Gastrocnemius medialis (tissue), 4 donors: ENCODE measurements at places on chromosomes 16 and 17.

- DNase-seq = peak; percentile 72
Measured at GRCh38 chr16:73011926-73012325, 36.0 kb downstream of the ZFHX3 start.

- no peak for DNase-seq
Measured at GRCh38 chr17:36594626-36595401, 3.1 kb downstream of the DHRS11 start.

- DNase-seq = no peak
Measured at GRCh38 chr16:27273670-27274423, 5.3 kb upstream of the NSMCE1 start.

- no peak for DNase-seq
Measured at GRCh38 chr16:10787304-10787703, 31.3 kb downstream of the TVP23A start.

- DNase-seq = no peak
Measured at GRCh38 chr17:144936-145670, 7.7 kb downstream of the SCGB1C2 start.

DNA sequence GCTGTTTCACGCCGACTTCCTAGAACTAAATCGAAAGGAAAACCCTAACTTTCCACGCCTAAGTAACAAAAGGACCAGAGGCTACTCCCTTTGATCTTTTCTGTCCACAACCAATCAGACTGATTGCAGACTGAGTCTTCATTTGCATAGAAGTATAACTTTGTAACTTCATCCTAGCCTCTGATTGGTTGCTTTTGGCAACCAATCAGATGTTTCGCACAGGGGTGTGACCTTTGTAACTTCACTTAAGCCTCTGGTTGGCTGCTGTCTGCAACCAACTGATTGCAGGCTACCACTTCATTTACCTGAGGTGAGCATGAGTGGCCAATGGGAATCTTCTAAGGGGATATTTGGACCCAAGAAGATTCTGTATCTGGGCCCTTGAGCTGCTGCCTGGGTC, 17.4 kb upstream of the ICAM2 start:
- DNase-seq = no peak

GRCh38 chr16:1039762-1040161, 32.8 kb upstream of the SSTR5 start:
- no peak for DNase-seq

GRCh38 chr17:50938821-50939541, 72.8 kb upstream of the TOB1 start:
- no peak for DNase-seq

DNA sequence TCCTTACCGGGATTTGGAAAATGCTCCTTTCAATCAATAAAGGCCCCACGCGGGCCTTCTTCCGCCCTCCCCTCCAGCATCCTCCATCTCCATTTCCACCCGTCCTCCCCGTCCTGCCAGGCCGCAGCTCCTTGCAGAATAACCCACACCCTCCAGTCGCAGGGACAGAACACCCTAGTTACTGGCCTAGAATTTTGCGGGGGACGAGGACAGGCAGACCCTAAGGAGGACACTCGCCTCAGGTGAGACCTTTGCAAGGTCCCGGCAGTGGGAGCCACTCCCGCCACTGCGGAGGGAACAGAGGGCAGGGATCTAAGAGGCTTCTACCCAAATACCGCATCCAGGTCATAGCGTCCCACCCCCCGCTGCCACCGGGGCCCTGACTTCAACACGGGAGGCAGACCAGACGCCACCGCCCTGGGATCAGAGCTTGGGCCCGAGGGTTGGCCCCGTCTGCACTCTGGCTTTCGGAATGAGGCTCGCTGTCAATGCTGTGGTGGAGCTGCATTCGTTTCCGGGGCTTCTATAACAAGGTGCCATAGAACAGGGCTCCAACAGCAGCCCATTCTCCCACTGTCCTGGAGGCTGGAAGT, 26.8 kb downstream of the SLC25A10 start:
- DNase-seq = no peak

DNA sequence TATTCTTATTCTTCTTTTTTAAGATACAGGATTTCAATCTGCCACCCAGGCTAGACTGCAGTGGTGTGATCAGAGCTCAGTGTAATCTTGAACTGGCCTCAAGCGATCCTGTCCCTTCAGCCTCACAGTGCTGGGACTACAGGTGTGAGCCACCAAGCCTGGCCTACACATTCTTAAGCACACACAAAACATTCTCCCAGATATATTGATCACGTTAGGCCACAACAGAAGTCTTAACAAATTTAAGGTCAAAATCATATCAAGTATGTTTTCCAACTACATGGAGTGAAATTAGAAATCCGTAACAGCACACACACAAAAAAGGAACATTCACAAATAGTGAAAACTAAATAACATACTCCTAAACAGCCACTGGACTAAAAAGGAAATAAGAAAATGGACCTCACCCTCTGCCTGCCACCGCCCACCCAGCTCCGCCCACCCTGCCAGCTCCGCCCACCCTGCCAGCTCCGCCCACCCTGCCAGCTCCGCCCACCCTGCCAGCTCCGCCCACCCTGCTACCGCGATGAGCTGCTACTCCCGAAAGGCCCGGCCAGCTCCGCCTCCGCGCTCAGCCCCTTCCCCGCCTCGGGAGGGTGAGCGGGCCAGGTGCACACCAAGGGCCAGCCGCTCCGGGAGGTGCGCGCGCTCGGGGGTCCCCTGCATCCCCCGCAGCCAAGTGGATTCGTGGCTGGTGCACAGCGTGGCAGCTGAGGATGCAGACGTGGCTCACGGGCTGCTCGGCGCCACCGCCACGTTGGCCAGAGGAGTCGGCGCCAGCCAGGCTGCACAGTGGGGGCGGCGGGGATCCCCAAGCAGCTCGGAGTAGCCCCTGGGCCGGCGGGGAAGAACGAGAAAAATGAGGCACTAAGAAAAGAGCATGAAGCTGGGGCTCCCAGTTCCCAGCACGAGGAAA, 41.2 kb downstream of the C16orf87 start:
- DNase-seq = peak; percentile 59

GRCh38 chr17:53687324-53687723, 135.4 kb upstream of the KIF2B start:
- no peak for DNase-seq

GRCh38 chr16:57530104-57530521, 6.3 kb downstream of the CCDC102A start:
- peak; percentile 10 for DNase-seq

GRCh38 chr17:41386227-41386626, 4.1 kb upstream of the KRT34 start:
- DNase-seq = no peak

GRCh38 chr17:77508047-77508715, 367.4 kb downstream of the SEC14L1 start:
- no peak for DNase-seq

DNA sequence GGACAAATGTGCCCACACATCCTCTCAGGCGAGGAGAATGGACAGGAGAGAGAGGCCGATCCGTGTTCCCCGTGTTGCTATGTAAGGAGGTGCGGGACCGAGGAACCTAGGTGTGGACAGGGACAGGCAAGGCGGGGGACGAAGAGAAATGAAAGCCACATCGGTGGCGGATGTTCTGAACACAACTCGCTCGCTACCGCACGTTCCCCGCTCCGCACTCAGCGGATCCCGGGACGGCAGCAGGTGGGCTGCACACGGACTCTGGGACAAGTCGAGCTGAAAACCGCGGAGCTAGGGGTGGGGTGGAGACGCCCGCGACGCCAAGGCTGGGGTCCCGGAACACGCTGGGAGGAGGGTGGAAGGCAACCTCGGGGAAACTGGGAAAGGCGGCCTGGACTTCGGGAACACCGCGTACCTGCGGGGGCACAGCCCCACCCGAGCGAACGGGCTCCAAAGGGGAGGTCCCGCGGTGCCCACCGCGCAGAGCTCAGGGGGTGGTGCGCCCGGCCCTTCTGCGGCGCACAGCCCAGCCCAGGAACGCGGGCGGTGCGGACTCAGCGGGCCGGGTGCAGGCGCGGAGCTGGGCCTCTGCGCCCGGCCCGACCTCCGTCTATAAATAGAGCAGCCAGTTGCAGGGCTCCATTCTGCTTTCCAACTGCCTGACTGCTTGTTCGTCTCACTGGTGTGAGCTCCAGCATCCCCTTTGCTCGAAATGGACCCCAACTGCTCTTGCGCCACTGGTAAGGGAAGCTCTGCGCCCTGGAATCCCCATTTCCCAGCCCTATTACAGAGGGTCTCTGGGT, at the start of gene MT1E:
Gene MT1E, plus strand, starts transcription at position 642 of the 803 bp plus-strand sequence. Its CDS starts 71 bp downstream, at position 713.
- DNase-seq = peak; percentile 83

- no peak for DNase-seq
Measured at GRCh38 chr16:83743241-83743640, 64.5 kb upstream of the HSBP1 start.

DNA sequence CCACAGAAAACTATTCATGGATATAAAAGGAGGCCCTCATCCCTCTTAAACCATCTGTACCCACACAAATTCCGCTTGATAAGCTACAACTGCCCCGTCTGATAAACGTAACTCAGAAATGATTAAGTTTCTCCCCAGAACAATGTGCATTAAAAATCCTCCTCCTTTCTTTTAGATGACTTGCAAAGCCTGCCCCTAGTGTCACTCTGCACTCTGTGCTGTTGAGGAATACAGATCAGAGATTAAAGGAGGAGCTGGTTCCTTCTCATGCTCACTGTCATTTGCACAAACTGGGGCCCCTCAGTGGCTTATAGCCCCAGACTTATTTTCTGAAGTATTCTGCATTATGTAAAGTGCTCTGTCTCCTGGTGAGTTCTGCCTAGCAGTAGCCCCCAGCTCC, 33.3 kb downstream of the CDRT15 start:
- DNase-seq = no peak

DNA sequence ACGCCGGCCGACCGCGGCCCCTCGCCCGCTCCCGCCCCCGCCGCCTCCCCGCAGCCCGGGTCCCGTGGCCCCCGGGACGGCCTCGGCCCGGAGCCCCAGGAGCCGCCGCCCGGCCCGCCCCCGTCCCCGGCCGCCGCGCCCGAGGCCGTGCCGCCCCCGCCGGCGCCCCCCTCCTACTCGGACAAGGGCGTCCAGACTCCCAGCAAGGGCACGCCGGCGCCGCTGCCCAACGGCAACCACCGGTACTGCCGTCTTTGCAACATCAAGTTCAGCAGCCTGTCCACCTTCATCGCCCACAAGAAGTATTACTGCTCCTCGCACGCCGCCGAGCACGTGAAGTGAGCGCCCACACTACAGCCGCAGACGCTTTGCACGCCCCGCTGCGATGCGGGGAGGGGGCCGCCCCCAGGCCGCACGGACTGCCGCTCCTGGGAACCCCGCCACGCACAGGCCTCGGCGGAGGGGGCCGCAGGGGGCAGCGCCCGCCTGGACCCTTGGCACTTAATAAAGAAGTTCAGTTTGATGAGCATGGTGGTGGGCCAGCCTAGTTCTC, 35.5 kb upstream of the ZC3H18 start:
- no peak for DNase-seq

DNA sequence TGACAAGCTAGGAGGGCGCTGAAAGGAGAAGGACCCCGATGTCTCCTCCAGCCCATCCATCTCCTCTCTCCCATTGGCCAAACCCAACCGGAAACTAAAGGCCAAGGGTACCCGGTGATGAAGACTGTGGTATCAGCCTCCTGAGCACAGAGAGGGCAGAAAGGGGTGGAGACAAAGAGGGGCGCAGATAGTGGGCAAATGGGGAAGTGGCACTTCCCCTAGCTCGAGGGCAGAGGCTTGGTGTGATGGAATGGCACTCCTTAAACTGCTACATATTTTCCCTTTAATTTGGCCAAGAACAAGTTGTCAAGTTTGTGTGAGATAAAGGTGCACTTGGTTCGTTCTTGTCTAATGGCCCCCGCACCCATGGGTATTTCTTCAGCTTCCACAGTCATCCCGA, 27.8 kb downstream of the IL4R start:
- no peak for DNase-seq

DNA sequence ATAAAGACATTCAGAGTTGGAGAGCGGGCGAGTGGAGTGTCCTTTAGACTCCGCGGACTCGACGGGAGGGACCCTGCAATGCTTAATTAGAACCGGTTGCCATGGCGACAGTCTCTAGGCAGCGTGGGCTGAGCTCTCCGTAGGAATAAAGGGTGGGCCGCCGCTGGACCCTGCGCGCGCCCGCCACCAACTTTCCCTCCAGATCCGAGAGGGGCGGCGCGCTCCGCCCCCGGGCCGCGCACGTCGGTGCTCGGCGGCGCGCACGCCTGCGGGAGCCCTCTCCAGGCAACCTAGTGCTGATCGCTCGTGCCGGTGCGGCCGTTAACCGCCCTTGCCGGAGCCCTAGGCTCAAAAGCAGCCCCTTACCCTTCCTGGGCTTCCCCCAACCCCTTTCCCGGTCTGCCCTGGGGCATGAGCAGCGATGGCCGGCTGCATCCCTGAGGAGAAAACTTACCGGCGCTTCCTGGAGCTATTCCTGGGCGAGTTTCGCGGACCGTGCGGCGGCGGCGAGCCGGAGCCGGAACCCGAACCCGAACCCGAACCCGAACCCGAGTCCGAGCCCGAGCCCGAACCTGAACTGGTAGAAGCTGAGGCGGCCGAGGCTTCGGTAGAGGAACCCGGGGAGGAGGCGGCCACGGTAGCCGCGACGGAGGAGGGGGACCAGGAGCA, at the start of gene PPM1E:
Gene PPM1E, plus strand, starts transcription at position 278 of the 669 bp plus-strand sequence.
- DNase-seq = no peak

DNA sequence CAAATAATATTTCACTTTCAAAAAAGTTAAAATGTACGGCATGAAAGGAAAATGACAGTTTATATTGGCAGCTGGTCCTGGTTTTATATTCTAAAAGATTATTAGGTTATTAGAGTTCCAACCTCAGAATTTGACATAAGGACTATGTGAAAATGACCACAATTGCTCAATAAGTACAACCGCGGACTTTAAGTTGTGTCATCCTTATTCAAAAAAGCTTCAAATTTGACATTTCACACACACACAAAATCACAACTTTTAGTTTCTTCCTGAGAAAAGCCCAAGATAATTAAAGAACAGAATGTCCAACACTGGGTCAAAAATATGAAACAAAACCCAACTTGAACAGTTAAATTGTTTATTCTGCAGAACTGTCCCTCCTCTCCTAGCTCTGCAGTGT, 133.2 kb upstream of the AXIN2 start:
- DNase-seq = no peak

GRCh38 chr17:79081571-79082276, 7.1 kb downstream of the ENGASE start:
- no peak for DNase-seq

DNA sequence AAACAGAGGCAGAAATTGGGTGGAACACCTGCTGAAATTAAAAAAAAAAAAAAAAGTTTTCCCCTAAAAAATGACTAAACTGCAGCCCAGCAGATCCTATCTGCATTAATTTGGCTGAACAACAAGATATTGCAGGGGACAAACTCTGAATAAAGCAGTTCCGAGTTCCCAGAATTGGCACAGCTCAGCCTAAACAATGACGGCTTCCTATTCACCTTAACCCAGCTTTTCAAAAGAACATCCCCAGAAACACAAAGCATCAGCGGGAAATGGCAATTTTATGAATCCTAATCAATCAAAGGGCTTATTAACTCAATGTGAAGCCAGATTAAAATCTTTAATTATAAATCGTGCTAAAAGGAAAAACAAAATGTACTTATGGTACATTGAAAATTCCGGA, 497.8 kb upstream of the ZFHX3 start:
- DNase-seq = no peak
